ENCODE measurements at places on chromosomes 13 and 19.

GRCh38 chr19:7007859-7008258 is 13.4 kb downstream of the MBD3L2B start:
- no peaks in the 10 kb centered on the region for H3K4me1 ChIP-seq
- no peaks in the 10 kb centered on the region for H3K27me3 ChIP-seq
- H3K36me3 ChIP-seq = no peaks in the 10 kb centered on the region
- H3K27ac ChIP-seq = no peak overlapping the region

DNA sequence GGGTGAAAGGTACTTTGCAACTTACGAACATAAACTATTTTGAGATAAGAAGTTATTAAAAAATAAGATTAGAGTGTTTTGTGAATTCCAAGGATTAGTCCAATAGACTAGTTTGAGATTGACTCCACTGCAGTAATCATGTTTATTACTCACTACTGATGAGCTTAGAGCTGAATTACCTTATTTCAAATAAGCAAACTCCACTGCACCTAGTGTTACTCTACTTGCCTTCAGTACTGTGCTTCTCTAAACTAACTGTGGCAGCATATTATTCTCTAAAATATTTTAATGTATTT is 111.7 kb downstream of the MIPEP start:
- no peaks in the 10 kb centered on the region for H3K4me1 ChIP-seq
- no peak overlapping the region for H3K27ac ChIP-seq
- H3K27me3 ChIP-seq = no peaks in the 10 kb centered on the region
- no peak for DNase-seq
- H3K4me3 ChIP-seq = no peak overlapping the region
- no peaks in the 10 kb centered on the region for H3K36me3 ChIP-seq

DNA sequence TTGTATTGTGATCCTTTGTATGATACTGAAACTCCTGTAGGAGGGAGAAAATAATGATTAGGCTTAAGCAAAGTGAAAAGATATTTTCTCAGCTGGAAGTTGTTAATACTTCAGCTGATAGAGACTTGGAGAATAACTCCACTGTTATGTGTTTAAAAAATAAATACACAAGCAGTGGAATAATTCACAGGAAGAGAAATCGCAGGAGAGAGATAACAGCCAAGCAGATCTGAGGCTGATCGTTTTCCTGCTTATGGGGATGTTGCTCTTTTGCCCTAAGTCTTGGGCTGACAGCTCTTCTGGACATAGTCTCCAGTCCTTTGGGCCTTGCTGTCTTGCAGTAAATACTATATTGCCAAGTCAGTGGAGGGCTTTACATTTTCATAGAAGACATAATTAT is 93.3 kb downstream of the OLFM4 start:
- H3K36me3 ChIP-seq = no peaks in the 10 kb centered on the region
- H3K27ac ChIP-seq = no peak overlapping the region
- no peak overlapping the region for H3K4me3 ChIP-seq
- H3K27me3 ChIP-seq = no peaks in the 10 kb centered on the region
- no peaks in the 10 kb centered on the region for H3K4me1 ChIP-seq
- DNase-seq = no peak

GRCh38 chr19:15641901-15642491 is 1.3 kb downstream of the CYP4F3 start:
- no peaks in the 10 kb centered on the region for H3K4me1 ChIP-seq
- DNase-seq = no peak
- H3K4me3 ChIP-seq = no peak overlapping the region
- no peak overlapping the region for H3K27ac ChIP-seq
- no peaks in the 10 kb centered on the region for H3K36me3 ChIP-seq

GRCh38 chr13:42526276-42526675 is 47.7 kb upstream of the TNFSF11 start:
- H3K27ac ChIP-seq = no peak overlapping the region
- DNase-seq = no peak
- H3K27me3 ChIP-seq = no peaks in the 10 kb centered on the region
- no peak overlapping the region for H3K4me3 ChIP-seq
- no peaks in the 10 kb centered on the region for H3K36me3 ChIP-seq

- no peak for DNase-seq
- no peaks in the 10 kb centered on the region for H3K4me1 ChIP-seq
- no peak overlapping the region for H3K4me3 ChIP-seq
- H3K27me3 ChIP-seq = no peaks in the 10 kb centered on the region
- no peaks in the 10 kb centered on the region for H3K36me3 ChIP-seq
Measured at GRCh38 chr19:9878511-9879196, 43.5 kb downstream of the PIN1 start.

- H3K36me3 ChIP-seq = no peaks in the 10 kb centered on the region
- H3K27me3 ChIP-seq = no peaks in the 10 kb centered on the region
- DNase-seq = no peak
- H3K4me1 ChIP-seq = no peaks in the 10 kb centered on the region
- peak within 1 kb of the TSS; percentile 76 for H3K27ac ChIP-seq
Measured at GRCh38 chr19:12774588-12775555, at the start of gene HOOK2. HOOK2 (minus strand) TSS chr19:12775552; CDS start chr19:12775449, 103 bp downstream.

DNA sequence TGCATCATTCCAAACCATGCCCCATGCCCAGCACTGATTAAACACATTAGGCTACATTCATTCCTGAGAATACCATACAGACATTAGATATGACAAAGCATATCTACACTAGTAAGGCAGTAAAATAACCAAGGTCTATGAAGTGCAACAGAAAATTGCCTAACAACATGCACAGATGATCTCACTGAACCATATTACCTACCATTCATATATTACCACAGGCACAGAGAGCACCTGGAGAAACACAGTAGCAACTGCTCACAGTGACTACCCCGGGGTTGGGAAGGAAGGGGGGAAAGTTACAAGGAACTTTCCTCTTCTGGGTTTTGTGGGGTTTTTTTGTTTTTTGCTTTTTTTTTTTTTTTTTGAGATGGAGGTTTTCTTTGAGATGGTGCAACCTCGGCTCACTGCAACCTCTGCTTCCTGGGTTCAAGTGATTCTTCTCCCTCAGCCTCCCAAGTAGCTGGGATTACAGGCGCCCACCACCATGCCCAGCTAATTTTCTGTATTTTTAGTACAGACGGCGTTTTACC is 669.6 kb downstream of the UQCRFS1 start:
- no peaks in the 10 kb centered on the region for H3K36me3 ChIP-seq
- DNase-seq = no peak
- H3K4me1 ChIP-seq = no peaks in the 10 kb centered on the region
- no peak overlapping the region for H3K4me3 ChIP-seq
- no peak overlapping the region for H3K27ac ChIP-seq

DNA sequence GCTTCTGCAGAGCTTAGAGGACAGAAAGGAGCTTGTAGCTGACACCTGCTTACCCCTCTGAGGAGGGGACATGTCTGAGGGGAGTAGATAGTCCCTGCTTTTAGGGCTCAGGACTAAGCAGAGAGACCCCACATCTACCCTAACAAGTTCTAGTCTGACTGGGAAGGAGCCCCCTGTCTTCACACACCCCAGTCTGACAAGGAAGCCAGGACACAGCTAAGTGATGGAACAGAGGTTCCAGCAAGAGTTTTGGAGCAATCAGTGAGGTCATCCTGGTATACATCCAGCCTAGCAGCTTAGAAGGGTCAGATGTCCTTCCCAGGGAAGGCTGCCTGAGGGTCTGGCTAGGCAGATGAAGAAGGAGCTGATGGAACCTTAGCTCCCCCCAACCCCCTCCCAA is 15.0 kb downstream of the PAF1 start:
- H3K4me1 ChIP-seq = no peaks in the 10 kb centered on the region
- no peaks in the 10 kb centered on the region for H3K27me3 ChIP-seq
- no peak overlapping the region for H3K27ac ChIP-seq
- H3K4me3 ChIP-seq = no peak overlapping the region

DNA sequence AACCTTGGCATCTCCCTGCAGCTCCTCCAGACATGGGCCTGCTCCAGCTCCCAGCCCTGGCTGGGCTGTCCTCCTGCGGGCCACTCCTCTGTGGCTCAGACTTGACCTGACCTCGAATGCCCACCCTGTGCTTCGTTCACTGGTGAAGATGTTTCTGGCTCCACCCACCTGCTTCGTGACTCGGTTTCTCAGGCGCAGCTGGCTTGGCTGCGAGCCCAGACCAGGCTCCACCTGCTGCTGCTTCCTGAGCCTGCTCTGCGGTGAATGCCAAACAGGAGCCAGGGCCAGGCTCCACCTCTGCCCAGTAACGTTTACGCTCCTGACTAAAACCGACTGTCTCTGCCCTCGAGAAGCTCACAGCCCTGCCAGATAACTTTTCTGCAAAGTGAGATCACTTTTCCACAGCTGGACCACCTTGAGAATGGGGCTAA is 8.9 kb upstream of the RSPH6A start:
- H3K4me1 ChIP-seq = no peaks in the 10 kb centered on the region
- H3K36me3 ChIP-seq = peaks cover 13% of the 10 kb centered on the region
- H3K27ac ChIP-seq = no peak overlapping the region
- DNase-seq = no peak
- no peak overlapping the region for H3K4me3 ChIP-seq
- no peaks in the 10 kb centered on the region for H3K27me3 ChIP-seq

GRCh38 chr13:113554333-113554700 is 30.2 kb upstream of the TFDP1 start:
- H3K27me3 ChIP-seq = no peaks in the 10 kb centered on the region
- H3K4me3 ChIP-seq = no peak overlapping the region
- no peak overlapping the region for H3K27ac ChIP-seq
- peaks cover 12% of the 10 kb centered on the region for H3K36me3 ChIP-seq

DNA sequence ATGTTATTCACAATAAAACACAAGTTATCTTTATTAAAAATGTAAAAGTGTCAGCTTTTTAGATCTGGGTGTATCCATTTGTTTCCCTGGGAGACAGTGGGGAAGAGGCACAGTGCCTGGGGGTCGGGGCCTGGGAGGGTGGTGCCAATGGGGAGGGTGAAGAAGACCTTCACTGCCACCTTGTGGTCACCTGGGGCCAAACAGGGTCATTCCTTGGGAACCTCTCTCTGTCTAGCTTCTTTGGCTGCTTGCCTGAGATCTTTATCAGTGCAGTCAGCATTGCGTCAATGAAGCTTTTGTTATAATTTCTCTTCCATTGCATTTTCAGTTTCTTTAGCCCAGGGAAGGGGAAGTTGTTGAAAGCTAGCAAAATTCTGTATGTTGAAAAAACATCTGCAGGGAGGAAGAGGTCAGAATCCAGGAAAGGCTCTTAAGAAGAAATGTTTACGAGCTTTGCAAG is 39.1 kb downstream of the PCDH8 start:
- H3K36me3 ChIP-seq = no peaks in the 10 kb centered on the region
- no peaks in the 10 kb centered on the region for H3K4me1 ChIP-seq
- DNase-seq = no peak
- no peak overlapping the region for H3K27ac ChIP-seq
- no peaks in the 10 kb centered on the region for H3K27me3 ChIP-seq

DNA sequence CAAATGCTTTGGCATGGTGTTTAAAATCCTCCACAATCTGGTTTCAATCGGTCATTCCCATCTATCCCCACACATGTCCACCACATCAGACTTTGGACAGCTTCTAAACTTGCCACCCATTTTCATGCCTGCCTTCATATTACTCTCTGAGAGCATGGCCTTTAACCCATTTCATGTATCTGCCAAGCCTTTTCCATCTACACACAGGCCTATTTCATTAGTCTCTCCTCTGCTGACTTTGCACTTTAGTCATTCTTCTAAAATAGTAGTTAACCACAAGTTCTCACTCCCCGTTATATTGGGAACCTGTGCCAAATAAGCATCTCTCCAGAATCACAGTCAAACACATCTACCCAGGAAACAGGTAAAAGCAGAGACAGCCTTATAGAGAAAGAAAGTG is 142.2 kb downstream of the MZT1 start:
- H3K36me3 ChIP-seq = no peaks in the 10 kb centered on the region
- H3K27ac ChIP-seq = no peak overlapping the region
- no peaks in the 10 kb centered on the region for H3K4me1 ChIP-seq
- no peaks in the 10 kb centered on the region for H3K27me3 ChIP-seq
- no peak overlapping the region for H3K4me3 ChIP-seq
- DNase-seq = no peak

GRCh38 chr13:110676595-110677587 is 29.0 kb downstream of the CARS2 start:
- H3K27me3 ChIP-seq = no peaks in the 10 kb centered on the region
- no peak overlapping the region for H3K27ac ChIP-seq
- no peak overlapping the region for H3K4me3 ChIP-seq
- H3K4me1 ChIP-seq = no peaks in the 10 kb centered on the region
- DNase-seq = peak; percentile 75
- peaks cover 2% of the 10 kb centered on the region for H3K36me3 ChIP-seq

Measured in aorta (tissue), 5 donors.